Amniotic epithelial cell (primary cell): ENCODE measurements at places on chromosomes 16 and 17.
A peak's percentile ranks its signal among the peaks of the same experiment; 100 is the strongest.

DNA sequence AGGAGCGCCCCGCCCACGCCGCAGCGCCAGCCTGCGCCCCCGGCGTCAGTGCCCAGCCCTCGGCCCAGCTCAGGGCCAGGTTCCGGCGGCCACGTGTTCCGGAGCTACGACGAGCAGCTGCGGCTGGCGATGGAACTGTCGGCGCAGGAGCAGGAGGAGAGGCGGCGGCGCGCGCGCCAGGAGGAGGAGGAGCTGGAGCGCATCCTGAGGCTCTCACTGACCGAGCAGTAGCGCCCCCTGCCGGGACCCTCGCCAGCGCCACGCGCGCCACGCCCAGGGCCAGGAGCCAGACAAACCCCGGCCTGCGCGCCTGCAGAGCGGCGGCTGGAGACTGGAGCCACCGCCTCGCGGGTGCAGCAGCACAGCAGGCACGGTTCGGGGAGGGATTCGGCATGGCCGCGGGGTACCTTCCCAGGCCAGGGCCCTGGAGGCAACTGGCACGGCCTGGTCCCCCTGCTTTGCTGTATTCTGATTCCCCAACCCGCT, 9.3 kb downstream of the CORO6 start:
- peak; percentile 78 for DNase-seq

- peak; percentile 71 for DNase-seq
Observed at GRCh38 chr16:88062341-88063210, 111.3 kb downstream of the BANP start.

DNA sequence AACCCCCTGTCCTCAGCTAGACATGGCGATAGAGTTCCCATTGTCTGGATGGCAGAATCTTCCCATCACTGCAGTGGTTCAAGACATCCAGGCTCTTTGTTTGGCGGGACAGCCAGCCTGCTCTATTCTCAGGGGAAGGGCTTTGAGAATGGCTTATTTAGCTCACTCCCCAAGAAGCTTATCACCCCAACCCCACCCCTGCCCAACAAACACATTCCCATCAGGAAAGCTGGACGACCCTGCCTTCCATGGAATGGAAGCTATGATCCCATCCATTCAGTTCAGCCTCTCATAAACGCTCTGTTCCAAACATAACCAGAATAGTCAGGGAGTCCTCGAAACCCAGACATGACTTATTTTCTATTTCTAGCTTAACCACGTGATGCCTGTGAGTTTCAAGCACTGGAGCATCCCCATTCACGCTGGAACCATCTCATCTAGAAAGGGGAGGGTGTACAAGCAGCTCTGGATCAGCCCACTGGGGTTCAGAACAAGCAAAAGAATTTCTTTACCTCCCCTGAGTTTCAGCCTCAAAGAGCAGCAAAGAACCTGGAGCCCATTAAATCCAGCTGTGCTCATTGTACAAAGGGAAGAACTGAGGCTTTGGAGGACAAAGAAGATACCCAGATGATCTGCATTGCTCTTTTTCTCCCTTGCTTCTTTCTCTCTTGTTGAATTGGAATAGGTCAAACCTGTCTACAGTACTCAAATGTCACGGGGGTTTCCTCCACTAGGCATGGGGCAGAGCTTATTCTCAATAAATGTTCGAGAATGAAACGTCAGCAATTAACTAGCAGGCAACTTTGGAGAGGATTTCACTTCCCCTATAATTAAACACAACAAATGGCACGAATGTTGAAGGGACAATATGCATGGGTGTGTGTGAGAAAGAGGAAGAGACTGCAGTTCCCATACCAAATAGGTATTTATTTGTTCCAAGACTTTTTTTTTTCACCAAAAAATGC, 93.1 kb downstream of the XYLT1 start:
- DNase-seq, result no peak

DNA sequence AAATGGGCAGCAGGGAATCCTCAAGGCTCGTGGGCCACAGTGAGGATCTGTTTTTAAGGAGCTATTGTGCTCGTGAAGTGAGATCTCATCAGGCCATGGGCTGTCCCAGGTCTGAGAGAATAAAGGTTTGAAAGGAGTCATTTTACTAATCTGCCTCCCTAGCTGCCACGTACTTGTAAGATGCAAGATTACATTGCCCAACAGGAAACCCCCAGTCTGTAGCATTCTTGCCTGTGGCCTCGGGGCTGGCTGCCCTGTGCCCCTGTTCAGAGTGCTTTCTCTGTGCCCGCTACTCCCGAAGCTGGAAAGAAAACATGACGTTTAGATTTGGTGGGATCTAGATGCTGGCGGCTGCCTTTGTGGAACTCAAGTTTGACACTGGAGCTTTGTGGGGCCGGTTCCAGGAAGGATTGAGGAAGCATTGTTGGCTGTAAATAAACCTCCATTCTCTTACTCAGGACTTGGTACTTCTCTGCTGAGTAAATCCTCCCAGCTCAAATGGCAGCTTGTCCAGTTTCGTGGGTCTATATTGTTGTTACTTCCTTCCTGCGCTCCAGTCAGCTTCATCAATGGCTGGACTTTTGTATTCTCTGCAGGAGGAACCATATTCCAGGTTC, 21.2 kb downstream of the SAP30BP start:
- peak; percentile 91 for DNase-seq

DNA sequence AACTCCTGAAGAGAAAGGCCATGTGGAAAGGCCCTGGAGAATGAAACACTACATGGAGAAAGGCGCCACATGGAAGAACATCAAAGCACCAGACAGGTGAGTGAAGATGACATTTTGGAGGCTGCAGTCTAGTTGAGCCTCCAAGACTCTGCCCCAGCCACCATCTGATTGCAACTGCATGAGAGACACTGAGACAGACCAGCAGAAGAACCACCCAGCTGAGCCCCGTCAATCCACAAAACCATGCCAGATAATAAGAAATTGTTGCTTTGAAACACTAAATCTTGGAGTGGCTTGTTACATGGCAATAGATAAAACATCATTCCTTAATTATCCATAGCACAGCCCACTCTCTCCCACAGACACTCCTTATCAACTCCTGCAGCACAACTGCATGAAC, 4.8 kb downstream of the GAS7 start:
- no peak for DNase-seq

DNA sequence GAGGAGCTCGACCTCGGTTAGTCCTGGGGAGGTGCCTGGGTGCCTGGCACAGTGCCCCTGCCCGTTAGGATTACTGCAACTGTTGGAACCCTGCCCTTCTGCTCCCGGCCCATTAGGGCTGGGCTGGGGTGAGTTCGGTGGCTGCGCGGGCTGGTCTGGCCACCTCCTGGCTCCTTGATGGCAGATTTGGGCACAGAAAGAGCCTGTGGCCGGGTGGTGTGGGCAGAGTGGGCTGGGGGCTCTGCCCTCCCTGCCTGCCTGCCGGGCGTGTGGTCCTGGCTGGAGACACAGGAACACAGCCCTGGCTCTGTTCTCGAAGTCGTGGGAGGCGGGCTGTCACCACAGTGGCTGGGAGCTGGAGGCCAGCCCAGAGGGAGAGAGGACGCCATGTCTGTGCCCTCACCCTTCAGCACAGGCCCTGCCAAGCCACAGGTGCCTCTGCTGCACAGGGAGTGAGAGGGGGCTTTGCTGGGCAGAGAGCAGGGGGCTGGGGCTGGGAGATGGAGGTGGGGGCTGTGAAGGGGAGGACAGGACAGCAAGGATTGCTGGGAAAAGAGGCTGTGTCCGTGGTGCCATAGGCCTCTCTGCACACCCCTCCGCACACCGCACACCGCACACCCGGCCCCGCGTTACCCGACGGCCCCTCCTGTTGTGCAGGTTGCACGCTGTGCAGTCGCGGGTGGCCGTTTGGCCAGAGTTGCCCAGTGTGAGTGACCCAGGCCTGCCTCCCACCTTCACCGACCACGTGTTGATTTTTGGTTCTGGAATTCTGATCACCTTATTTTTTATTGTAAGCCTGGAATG, 236.6 kb upstream of the GSE1 start:
- DNase-seq, result no peak

DNA sequence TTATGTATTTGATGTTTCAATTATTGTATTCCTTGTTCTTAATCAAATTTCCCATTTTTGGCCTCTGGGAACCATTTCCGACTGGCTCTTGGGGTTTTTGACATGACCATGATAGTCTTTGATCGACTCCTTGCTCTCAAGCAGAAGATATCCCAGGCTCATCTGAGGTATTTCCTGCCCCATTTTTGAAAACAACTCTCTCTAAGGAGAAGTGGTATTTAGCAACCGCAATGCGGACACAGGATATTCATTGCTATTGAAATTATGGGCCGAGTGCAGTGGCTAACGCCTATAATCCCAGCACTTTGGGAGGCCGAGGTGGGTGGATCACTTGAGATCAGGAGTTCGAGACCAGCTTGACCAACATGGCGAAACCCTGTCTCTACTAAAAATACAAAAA, 5.5 kb downstream of the TANGO6 start:
- no peak for DNase-seq

GRCh38 chr16:68403704-68404103, 44.6 kb downstream of the SMPD3 start:
- DNase-seq, result no peak
